ENCODE measurements at places on chromosomes 11 and 22.
A peak's percentile ranks its signal among the peaks of the same experiment; 100 is the strongest.

DNA sequence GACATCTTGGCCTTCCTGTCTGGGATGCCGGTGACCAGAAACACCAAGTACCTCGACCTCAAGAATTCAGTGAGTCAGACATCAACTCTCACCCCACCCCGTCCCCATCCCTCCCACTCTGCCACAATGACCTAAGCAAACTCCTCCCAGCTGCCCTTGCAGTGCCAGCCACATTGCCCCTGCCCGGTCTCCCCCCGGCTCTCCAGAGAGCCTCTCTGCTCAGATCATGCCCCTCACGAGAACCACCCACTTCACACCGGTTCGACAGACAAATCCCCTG, 23.6 kb upstream of the MYRF start:
- no peak for DNase-seq

GRCh38 chr11:5280582-5281102, 10.9 kb upstream of the HBE1 start:
- DNase-seq: peak; percentile 33

GRCh38 chr11:102683277-102683676, 22.3 kb downstream of the MMP27 start:
- DNase-seq: peak; percentile 4

DNA sequence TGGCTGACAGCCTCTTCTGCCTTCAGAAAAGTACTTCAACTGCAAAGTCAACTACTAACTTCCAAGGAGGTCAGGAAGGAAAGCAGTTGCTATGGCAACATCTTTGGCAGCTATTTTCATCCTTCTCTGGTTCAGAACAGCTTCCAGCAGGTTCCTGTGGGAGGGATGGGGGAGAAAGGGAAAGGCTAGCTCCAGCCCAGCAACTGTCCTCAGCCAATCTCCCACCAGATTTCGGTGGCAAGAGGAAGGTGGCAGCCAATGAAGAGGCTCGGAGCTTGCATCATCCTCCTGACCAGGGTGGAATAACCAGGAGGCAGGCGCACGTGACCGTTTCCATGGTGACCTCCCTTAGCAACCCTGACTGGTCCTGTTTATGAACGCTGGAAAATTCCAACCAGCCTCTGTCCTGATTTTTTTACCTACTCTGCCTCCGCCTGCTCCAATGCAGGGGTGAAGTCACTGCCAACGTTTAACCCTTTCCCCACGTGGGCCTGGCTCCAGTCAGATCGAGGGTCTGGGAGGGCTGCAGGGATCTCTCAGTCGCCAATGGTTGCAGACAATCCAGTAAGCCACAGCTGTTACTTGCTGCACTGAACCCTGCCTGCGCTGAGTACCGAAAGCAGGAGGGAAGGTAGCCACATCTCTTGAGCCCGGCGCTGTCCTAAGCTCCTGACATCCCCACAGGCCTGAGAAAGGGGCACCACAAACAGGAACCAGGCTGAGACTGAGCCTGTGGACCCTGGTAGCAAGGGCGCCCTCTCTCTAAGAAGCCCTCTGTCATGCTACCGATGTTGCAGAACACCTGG, 11.2 kb upstream of the MALAT1 start:
- DNase-seq: peak; percentile 98

DNA sequence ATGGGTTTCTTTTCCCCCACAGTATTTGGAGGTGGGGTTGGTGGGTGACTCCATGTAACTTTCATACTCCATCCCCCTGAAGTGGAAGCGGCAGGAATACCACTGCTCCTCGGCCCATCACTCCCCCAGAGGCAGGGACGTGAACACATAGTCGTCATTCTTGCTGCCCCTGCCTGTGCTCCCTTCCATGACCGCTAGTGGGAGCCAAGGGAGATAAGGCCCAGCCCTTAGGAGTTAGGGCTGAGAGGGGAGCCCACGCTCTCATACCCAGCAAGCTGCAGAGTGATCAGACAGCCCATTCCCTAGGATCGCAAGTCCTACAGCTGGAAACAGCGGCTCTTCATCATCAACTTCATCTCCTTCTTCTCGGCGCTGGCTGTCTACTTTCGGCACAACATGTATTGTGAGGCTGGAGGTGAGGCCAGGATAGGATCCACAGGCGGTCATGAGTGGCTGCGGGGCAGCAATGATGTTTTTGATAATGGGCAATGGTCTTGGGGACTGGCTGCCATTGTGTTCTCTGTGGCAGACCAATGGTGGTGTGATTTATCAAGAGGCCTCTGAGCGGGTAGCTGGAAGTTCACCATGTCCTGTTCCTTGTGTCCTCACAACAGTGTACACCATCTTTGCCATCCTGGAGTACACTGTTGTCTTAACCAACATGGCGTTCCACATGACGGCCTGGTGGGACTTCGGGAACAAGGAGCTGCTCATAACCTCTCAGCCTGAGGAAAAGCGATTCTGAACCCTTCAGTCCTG, 15.9 kb downstream of the RHOG start:
- peak; percentile 26 for DNase-seq

GRCh38 chr11:13352711-13353110, 75.1 kb downstream of the BMAL1 start:
- no peak for DNase-seq

GRCh38 chr22:43817402-43817801, 5.3 kb upstream of the EFCAB6 start:
- DNase-seq: peak; percentile 4

DNA sequence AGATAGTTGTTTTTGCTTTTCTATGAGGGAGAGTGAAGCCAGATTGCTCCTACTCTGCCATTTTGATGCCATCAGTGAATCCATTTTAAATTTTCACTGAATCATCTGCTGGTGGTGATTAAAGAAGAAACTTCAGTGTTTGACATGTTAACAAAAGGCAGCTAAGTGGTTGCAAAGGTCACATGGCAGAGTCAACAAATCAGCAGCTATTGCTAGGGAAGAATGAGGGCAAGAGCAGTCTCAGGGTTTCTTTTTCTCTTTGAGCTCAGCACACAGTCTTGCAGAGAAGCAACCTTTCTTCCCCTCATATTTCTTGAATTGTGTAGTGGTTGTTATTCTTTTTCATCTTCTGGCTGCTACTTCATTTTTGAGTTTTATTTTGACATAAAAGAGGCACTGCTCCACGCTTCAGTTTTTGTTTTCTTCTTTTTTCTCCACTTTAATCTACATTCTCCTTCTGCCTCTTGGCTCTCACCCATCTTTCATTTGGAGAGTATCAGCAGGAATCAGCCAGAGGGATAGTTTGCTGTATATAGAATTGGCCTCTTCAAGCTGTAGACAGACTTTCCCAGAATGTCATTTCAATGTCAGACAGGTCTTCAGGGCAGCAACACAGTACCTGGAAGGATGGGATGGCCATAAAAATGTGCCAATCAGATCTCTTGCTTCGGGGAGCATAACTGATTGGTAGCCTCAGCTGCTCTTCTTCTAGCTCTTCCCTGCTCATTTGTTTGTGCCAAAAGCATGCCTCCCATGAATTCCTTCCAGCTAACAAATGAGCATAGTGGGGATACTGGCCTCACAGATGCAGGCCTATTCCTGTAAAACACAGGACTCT, 153.9 kb downstream of the TRPC6 start:
- DNase-seq: no peak

DNA sequence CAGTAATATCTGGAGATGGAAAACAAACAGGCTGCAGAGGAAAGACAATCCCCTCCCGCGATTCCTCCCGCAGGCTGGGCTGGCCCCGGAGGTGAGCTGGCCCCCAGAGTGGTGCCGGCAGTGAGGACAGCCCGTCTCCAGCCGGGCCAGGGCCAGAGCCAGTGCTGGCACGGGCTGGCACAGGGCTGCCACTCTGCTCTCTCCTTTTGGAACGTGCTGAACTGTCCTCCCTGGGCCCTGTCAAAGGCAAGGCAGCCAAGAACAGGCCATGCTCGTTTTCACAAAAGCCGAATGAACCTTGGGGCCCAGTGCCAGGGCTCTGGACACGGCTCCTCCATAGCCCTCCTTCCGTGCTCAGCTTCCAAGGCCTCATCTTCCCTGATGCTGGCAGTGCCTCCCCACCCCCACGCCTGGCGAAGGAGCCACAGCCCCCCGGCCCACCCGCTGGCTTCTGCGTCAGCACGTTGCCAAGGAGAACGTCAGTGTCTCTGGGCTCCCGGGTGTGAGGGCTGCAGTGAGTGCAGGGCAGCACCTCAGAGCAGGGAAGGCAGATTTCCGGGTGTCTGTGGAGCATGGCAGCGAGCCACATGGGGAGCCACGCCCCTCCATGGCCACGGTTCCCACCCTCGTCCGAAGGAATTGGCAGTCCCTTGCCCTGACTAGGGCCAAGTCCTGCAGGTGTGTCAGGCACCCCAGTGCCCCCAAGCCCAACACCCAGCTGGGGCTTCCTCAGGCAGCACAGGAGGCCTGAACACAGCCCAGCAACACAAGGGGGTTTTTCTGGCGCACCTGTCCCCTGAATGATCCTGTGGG, 28.6 kb downstream of the GNAZ start:
- no peak for DNase-seq

GRCh38 chr11:94876222-94876621, 97.1 kb downstream of the CWC15 start:
- no peak for DNase-seq

GRCh38 chr11:36115378-36115801, 171.5 kb downstream of the LDLRAD3 start:
- DNase-seq: no peak

DNA sequence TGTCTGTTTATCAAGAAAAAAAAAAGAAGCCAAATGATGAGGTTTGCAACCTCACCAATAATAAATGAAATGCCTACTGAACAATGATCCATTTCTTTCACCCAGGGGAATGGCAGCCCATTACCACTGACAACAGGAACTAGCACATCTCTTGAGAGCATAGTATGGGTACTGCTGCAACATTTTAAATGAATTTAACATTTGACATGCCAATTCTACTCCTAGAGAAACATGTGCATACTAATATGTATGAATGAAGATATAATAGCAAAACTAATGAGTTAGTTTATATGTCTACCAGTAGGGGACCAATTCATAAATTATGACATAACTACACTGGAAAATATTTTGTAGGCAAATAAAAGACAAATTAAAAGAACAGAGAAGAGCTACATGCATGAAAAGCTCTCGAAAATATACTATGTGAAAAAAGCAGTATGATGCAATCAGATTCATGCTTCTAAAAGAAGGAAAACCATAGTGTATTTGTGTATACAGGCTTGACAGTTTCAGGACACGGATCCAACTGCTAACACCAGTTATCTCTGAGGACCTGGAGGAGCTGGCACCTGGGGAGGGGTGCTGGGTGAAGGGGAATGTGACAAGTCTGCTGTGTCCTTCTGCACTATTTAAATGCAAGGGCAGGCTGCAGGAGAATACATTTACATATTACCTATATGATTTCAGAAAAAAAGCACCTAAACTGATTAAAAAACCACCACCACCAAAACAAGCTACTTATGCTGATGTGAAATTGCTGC, 6.9 kb downstream of the SMCO4 start:
- no peak for DNase-seq

- no peak for DNase-seq
Measured at GRCh38 chr11:72111300-72112142, 974 bp downstream of the ANAPC15 start.

DNA sequence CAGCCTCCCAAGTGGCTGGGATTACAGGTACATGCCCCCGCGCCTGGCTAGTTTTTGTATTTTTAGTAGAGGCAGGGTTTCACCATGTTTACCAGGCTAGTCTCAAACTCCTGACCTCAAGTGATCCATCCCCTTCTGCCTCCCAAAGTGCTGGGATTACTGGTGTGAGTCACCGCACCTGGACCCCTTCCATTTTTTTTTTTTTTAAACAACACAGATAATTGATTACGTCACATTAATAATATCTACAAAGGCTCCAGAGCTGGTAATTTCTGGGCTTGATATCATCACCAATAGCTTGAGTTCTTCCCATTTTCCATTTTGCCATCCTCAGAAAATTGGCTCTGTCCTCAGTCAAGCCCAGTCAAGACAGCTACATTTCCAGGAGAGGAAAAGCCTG, 7.2 kb downstream of the TTLL1 start:
- DNase-seq: no peak
